Common myeloid progenitor, CD34-positive (primary cell): ENCODE measurements at places on chromosomes 1 and 21.

- no peak for DNase-seq
Measured at GRCh38 chr1:171142416-171143385, 42.4 kb upstream of the FMO2 start.

- no peak for DNase-seq
Measured at GRCh38 chr1:57612833-57613232, 189.0 kb upstream of the DAB1 start.

GRCh38 chr1:37477198-37477931 is 3.0 kb downstream of the ZC3H12A start:
- peak; percentile 71 for DNase-seq

GRCh38 chr1:19453741-19454201 is 31.6 kb downstream of the CAPZB start:
- DNase-seq, result no peak

DNA sequence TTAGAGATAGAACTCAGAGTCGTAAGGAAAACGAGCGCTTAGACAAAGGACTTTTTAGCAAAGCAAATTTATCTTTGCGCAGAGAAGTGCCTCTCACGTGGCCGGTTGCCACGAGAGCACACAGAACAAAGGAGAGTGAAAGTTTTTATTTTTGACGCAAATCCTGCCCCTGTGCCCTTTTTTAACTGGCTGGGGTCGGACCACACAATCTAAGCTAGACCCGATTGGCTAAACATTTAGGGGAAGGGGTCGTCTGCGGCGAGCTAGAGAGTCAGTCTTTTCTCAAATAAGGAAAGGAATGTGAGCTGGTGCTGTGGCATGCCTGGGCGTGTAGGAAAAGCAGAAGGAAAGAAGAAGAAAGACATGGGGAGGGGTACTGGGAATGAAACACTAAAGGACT is 2.4 kb downstream of the KRTAP10-2 start:
- DNase-seq, result no peak

GRCh38 chr1:62487956-62488355 is 51.1 kb downstream of the USP1 start:
- DNase-seq, result no peak
